ENCODE measurements at places on chromosomes 5 and 9. TPM values are rescaled to one million over a fixed set of nuclear protein-coding genes. Genes with fewer than 3 reads are reported as not detected.
A peak's percentile ranks its signal among the peaks of the same experiment; 100 is the strongest.

DNA sequence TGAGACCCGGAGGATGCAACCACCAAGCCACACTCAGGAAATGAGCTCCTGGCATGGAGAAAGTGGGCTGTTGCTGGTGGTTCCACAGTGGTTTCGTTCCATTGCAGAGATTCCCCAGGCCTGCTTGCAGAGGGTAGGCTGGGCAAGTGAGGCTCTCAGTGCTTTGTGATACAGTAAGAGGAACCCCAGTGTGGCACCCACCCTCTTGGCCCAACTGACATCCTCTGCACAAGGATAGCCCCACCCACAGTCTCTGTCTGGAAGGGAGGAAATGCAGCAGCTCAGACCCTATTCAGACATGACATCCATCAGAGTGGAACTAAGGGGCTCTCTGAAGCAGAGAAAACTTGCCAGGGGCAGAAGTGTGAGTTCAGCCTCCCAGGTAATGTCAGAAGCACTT, 69.6 kb upstream of the FSTL4 start:
- DNase-seq, result no peak

Gene GRM6
- not detected for total RNA-seq

GRCh38 chr5:73544429-73545402, 20.7 kb downstream of the ANKRA2 start:
- DNase-seq, result no peak

Gene CDH10
- 0.08 TPM for total RNA-seq

DNA sequence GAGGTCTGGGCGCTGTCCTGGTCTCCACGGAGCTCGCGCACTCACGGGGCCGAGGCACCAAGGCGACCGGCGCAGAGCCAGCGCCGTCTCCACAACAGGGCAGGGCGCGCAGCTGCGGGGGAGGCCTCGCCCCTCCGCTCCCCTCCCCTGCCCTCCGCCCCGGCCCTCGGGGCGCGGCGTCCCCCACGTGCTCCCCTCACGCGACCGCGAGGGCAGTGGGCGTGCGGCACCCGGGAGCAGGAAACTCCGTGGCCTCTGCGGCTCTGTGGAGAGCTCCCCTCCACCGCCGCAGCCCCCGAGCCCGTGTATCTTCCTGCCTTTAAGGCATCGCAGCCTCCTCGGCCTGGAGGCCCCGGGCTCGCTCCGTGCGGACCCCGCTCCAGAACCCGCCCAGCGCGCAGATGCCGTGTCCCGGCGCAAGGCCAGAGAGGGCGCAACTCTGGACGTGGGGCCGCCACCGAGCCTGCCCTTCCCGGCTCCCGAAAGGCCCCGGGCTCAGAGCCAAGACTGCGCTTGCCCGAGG, 708 bp upstream of the TUBB4B start:
- DNase-seq, result peak; percentile 85

DNA sequence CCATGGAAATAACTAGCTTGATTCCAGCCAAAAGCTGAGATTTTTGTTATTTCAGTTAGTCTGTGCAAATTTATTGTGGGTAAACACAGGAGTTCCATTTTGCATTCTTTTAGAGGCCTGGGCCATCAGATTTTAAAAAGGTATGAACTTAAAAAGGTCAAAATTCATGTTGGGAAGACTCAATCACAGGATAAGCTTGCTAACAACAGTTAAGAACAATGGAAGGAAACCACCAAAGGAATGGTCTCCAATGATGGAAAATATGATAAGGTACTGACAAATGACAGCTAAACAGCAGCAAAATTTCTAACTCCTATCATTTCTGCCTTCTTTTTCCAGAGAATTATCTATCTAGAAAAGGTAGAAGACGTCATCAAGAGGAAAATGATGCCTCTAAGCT, 16.0 kb downstream of the ABITRAM start:
- no peak for DNase-seq

DNA sequence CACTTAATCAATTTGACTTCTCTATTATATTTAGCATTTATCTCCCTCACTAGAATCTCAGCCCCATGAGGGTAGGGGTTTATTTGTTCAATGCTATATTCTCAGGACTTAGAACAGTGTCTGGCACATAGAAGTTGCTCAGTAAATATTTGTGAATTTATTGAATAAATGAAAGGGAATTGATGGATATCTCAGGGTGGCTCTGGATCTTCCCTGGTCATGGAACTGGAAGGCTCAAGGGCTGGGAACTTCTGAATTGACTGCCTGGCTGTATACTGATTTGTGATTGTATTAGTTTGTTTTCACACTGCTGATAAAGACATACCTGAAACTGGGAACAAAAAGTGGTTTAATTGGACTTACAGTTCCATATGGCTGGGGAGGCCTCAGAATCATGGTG, 57.2 kb downstream of the KIF4B start:
- no peak for DNase-seq

Gene GSN
- total RNA-seq, result 554 TPM

Gene CYLC2
- not detected for total RNA-seq

Gene PDGFRB
- total RNA-seq, result 35.2 TPM

GRCh38 chr9:93270976-93271375, 87.0 kb downstream of the WNK2 start:
- no peak for DNase-seq

DNA sequence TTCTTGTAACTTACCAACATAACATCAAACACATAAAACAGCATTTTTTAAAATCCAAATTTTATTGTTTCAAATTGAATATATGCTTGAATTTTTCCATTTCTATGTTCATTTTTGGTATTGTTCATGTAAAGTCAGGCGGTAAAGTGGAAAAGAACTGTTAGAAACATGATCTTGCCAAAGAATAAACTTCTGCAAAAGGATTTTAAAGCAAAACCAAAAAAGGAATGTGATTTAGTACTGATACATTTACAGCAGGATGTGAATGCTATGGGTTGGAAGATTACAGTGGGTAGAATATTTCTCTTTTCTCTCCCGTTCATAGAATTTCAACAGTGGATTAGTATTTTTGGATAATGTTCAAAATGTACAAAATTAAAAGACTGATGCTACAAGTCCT, 277.2 kb upstream of the MPDZ start:
- no peak for DNase-seq

Gene NXNL2
- total RNA-seq, result not detected

GRCh38 chr5:27708534-27708933, 670.1 kb upstream of the CDH9 start:
- no peak for DNase-seq

- no peak for DNase-seq
Measured at GRCh38 chr5:61591859-61592258, 259.8 kb downstream of the ZSWIM6 start.

DNA sequence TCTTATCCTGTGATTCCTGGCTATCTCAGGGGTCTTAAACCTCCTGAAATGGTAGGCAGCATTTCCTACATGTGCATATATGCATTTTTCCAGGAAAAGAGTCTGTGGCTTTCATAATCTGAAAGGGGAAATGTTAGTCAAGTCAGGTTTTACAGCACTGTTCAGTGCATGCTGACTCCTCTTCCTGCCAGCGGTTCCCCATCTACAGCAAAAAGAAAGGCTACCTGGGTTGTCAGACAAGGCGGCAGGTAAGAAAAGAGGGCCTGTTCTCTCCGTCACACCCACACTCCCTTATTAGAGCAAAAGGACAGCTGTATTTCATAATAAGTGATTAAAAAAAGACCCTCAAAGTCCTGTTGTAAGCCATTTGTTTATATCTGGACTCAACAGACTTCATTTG, 4.3 kb upstream of the SPATA6L start:
- no peak for DNase-seq

DNA sequence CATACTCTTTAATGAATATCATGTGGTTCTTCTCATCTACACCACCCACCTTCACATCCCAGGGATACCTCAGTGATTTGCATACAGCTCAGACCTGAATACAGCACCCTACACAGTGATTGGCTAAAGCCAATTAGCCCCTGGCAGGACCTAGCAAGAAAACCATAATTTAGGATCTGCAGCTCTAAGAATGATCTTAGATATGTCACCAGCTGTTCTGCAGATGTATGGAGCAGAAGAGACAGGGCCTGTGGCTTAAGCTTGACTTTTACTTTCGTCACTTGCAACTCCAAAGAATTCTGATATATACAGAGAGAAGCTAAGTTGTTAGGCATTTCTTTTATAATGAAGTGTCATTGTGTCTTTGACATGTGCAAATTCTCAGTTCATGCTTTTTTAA, 483.2 kb upstream of the C9orf72 start:
- DNase-seq, result no peak

Gene GABRP
- 1.6 TPM for total RNA-seq

Gene RGS7BP
- total RNA-seq, result 1.2 TPM

- no peak for DNase-seq
Measured at GRCh38 chr5:111997308-111997707, 240.3 kb upstream of the NREP start.

DNA sequence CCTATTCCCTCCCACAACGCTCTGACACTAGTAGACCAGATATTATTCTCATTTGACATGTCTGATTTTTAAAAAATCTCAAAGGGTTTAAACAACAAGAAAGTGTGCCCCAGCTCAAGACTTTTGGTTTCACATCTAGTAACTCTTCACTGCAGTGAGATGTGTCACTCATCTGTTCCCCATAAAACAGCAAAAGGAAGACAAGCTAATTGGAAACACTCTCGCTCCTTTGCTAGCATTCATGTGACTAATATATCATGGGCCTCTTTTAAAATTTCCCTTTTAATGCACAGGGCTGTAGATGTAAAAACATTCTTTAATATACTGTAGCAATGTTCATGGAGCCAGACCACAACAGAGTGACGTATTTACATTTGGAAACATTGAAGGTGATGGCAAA, 372.6 kb downstream of the ZNF608 start:
- DNase-seq, result no peak

GRCh38 chr9:12648925-12649324, 44.3 kb upstream of the TYRP1 start:
- DNase-seq, result no peak

DNA sequence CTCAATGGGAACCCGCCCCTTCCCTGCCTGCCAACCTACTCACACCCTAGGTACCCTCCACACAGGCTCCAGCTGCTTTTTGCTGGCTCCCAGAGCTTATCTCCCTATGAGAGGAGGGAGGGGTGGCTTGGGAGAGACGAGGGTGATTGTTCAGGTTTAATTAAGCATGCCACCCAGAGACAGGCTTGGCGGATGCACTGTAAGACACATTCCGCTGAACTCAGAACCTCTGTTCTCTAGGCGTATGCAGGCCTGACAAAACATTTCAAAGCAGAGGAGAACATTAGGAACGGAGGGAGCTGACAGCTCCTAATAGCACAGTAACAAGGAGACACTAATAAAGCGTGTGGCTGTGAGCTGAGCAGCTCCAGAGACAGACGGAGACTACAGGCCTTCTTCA, 80.1 kb downstream of the TRIM32 start:
- no peak for DNase-seq

- DNase-seq, result no peak
Measured at GRCh38 chr9:97507428-97507984, 6.0 kb downstream of the TMOD1 start.

DNA sequence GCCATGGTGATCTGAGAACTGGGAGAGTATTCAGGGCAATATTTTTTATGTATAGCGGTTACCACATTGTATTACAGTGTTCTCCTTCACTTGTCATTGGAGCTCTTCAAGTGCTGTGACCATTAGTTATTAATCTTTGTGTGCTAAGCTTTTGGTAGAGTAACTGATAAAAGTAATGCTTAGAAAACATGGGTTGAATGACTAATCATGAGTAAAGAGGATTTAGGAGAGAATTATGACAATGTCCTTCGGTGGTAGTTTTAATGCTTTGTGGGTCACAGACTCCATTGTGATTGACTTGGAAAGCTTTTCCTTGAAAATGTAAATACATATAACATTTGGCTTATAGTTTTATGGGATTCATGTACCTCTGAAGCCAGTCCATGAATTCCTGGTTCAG, 21.4 kb downstream of the TGFBR1 start:
- DNase-seq, result no peak

Gene PCDHA5
- not detected for total RNA-seq

Gene TLR4
- total RNA-seq, result 12.8 TPM

Gene PPIP5K2
- total RNA-seq, result 72.9 TPM

DNA sequence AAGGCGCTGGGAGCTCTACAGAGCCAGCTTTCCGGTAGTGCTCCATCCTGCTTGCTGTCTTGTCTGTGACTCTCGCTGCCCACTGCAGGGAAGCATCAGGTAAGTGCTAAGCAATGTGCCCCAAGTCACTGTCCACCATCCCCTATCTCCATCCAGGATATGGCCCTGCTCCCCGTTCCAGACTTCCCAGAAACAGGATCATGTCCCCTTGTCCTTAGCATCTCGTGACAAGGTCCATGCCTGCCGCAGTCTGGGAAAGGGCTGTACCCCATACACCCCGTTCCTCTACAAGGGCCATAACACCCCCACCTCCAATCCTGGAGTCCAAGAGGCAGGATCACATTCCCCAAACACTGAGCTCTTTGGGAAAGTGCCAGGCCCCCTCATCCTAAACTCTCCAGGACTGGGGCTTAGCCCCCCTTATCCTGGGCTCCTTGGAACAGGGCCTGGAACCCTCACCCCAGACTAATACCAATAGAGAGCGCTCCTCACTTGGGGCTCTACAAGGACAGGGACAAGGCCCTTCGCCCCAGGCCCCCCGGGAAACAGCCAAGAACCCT, 566 bp downstream of the RPP25L start:
- no peak for DNase-seq

DNA sequence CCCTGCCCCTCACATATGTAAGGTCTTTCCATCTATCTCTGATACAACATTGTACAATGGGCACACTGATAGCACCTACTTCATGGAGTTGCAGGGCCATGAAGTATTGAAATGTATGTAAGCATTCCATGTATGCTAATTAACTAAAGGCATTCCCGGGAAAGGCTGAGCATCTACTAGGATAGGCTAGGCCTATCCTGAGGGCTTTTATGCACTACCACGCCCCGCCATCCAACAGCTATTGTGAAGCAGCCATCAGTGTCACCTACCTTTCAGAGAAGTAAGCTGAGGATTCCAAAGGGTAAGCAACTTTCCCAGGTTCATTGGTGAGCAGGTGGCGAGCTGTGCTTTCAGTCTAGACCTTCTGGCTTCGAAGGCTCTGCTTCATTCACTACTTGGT, 47.6 kb downstream of the NSG2 start:
- no peak for DNase-seq

- DNase-seq, result no peak
Measured at GRCh38 chr9:33458444-33458843, 11.1 kb upstream of the AQP3 start.

- no peak for DNase-seq
Measured at GRCh38 chr9:27519466-27520465, 4.3 kb upstream of the IFNK start.

DNA sequence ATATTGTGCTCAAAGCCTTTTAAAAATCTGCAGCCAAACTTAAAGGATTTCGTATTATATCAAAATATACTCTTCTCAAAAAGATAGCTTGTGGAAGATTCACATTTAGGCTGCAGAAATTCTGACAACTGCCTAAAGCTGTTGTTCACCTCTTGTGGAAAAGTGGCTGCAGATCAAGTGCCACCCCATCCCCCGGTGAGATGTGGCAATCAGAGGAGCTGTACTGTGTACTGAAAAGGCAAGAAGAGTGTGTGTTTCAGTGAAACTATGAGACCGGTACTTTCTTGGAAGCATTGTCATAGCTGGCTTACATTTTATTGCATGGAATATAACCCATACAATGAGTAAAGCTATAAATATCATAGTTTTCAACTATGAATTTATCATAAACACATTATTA, 64.3 kb downstream of the CDH18 start:
- DNase-seq, result no peak

Gene ZNF462
- total RNA-seq, result 45.9 TPM

Gene DAB2IP
- total RNA-seq, result 51.6 TPM

Gene GALNT12
- total RNA-seq, result 0.25 TPM

- no peak for DNase-seq
Measured at GRCh38 chr9:69573651-69574050, 98.5 kb downstream of the APBA1 start.

Gene IL31RA
- total RNA-seq, result not detected

All from heart right ventricle (tissue), 16 donors.